ENCODE measurements at places on chromosomes 4 and X.

DNA sequence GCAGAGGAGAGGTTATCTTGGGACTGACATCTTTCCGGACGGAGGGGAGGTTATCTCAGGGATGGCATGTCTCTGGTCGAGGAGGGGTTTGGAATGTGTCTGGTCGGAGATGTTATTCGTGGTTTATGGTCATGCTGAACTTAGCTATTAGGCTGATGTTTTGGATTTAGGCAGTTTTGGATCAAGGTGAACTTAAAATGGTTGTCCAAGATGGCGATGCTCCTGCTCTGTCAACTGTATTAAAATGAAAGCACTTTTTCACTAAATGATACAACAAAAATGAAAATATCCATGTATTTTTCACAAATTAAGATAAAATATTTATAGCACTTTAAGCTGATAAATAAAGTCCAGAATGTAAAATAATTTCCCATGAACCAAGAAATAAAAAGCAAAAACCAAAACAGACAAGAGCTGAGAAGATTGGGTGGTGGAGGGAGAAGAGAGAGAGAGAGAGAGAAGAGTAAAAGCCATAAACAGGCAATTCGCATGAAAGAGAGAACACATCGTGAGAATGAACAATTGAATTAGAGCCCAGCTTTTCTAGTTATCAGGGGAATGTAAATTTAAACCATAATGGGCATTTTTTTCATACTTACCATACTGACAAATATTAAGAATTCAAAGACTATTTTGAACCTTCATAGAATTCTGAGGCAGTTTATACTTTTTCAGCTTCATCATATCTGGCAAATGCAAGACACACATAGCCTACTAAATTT, 2236.0 kb upstream of the AGA start:
- no peak for DNase-seq

DNA sequence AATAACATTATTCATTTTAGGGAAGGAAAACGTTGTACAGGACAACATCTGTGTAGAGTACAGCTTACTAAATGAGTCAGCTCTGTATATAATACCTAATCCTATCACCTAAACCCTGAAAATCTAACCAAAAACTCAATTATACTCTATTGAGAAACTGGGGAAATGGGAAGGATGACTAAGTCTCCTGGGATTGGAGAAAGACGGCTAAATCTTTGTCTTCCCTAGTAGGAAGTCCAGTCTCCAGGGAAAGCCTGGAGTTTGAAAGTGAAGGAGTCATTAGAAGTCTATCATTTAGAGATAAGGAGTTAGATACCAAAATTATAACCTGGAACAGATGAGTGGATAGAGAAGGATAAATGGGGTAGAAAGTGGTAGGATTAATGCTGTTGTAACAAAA, 286.5 kb downstream of the STK32B start:
- DNase-seq = no peak

DNA sequence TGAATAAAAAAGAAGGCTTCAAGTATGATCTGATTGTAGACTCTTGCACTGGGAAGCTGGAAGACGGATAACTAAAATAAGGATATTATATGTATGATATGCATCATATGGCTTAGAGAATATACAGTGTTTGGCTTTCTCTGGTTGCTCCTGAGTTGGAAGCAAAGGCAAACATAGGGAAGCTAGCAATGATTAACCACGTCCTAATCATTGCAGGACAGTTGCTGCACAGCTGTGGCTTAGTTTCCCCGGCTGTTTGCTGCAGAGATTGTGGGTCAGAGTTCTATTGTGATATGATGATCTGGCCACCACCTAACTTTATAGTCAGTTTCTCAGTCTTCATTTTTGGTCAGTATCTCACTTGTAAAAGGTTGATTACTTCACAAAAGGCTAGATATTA, 36.3 kb upstream of the PARM1 start:
- no peak for DNase-seq

- DNase-seq = no peak
These were observed 33.5 kb downstream of the TAF7L start for GRCh38 chrX:101257448-101258258.

DNA sequence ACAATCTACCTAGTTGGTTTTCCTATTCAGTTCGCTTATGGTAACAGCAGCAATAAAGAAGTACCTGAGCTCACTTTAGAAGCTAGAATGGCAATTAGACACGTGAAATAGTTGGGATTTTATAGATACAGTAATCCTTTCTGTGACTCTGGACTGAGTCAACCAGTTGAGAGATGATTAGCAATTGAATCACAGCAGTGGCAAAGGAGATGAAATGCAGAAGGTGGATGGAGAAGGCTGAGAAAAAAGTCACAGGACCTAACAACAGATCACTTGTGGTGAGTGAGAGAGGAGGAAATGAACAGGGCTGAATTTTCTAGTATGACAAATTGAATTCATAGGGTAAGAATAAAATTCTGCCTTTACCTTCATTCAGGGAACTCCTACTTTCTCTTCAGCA, 197.1 kb upstream of the MAGEB18 start:
- no peak for DNase-seq

- DNase-seq = no peak
These were observed 63.0 kb downstream of the MBNL3 start for GRCh38 chrX:132425744-132426318.

GRCh38 chr4:55312489-55313101, 33.4 kb upstream of the SRD5A3 start:
- no peak for DNase-seq

DNA sequence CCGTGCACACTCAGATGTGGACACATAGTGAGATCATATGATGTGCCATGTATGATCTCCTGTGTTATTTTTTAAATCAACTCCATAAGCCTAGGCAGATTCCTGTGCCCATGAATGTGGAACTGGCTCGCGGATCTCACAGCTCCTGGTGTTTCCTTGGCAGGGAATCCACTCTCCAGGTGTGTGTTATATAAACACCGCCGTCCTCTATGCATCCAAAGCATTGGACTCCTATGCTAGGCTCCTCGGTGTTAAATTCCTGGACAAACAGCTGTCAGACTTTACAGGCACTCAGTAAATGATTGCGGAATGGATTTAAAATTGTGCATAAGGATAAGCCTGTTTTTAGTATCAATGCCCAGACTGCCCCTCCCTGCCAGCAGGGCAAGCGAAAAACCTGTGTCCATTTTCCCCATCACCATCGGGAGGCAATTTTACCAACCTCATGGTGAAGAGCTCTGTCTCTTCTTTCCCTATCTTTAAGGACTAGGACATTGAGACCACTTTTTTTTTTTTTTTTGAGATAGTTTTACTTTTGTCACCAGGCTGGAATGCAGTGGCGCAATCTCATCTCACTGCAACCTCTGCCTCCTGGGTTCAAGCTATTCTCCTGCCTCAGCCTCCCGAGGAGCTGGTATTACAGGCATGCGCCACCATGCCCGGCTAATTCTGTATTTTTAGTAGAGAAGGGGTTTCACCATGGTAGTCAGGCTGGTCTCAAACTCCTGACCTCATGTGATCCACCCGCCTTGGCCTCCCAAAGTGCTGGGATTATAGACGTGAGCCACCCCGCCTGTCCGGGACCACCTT, 23.6 kb upstream of the GPR78 start:
- no peak for DNase-seq

GRCh38 chr4:80071604-80072227, 1.3 kb downstream of the ANTXR2 start:
- no peak for DNase-seq

DNA sequence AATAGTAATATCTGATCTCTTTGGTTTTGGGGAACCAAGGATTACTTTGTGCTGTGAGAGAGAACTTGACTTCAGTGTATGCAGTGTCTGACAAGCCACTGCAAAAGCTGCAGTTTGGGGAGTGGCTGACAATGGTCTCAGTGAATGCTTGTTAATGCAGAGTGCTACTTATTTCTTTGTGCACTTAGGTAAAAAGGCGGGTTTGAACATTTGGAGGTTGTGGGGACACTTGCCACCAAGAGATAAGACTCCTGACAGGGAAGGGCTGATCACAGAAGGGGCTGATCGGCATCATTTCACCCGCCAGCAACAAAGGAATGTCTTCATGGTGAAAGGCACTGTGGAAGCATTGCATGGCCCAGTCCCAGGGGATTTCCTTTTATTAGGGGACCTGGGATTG, 28.6 kb upstream of the USP46 start:
- DNase-seq = no peak

DNA sequence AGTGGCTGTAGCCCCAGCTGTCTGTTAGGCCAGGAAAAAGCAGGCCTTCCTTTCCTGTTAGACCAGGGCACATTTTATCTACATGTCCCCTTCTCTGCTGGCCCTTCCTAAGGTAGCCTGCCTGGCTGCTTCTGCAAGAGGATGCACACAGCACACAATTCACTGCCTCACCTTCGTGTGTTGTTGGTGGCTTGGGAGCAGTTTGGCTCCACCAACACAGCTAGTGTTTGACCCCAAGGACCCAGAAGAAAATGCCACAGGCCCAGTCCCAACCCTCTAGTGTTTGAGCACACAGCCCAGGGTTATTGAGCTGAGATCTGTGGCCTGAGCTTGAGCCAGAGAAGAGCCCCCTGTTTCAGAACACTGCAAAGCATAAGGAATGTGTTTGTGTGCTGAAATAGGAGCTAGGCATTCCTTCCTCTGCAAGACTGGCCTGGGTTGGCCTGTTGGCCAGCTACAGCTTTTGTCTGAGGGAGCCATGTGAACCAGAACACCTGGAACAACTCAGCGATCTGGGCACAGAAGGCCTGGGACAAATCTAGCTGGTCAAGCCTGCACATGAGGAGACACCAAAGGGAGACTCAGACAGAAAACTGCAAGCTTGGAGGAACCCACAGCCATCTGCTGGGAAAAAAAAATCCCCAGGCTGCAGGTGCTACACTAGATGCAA, 26.4 kb downstream of the MAGEE1 start:
- no peak for DNase-seq

- no peak for DNase-seq
These were observed 269.2 kb upstream of the MAOA start for GRCh38 chrX:43386875-43387274.

DNA sequence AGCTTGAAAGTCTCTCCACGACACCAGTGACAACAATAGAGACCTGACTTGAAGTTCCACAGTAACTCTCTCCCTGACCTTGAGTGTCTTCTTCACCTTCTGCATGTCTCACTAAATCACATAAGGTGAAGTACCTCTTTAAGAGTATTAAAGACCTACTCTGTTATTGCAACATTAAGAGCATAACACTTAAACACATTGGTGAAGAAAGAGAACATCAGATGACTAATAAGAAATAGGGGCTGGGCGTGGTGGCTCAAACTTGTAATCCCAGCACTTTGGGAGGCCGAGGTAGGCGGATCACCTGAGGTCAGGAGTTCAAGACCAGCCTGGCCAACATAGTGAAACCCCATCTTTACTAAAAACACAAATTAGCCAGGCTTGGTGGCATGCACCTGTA, 33.9 kb upstream of the MAPK10 start:
- DNase-seq = no peak

DNA sequence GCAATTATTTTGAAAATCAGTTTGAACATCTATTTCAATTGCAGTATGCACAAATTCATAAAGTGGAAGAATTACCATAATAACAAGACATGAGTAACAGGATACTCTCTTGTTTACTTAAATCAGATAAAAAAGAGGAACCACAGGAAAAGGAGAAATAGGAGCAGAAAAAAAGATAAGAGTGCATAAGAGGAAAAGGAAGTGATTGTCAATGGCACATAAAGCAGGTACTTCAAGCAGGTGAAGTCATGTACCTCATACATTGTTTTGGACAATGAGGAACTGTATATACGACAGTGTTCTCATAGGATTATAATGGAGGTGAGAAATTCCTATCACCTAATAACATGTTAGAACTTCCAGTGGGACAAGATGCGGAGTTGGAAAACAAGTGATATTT, 334.5 kb upstream of the PCDH7 start:
- no peak for DNase-seq

DNA sequence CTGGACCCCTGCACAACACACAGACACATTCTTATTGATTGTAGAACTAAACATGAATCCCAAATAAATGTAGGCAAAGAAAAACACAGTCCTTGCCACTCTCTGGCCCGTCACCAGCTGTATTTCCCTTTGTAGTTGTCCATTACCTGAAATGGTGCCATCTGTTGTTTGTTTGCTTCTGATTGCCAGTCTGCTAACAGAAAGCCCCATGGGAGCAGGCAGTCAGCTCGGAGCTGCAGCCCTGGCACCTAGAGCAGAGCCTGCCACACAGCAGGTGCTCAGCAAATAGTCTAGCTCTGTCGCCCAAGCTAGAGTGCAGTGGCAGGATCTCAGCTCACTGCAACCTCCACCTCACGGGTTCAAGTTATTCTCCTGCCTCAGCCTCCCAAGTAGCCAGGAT, 28.9 kb downstream of the CPLX1 start:
- DNase-seq = no peak

- no peak for DNase-seq
These were observed 555 bp downstream of the CFI start for GRCh38 chr4:109801099-109801789.

GRCh38 chrX:54786967-54787366, 11.1 kb downstream of the ITIH6 start:
- no peak for DNase-seq

- DNase-seq = no peak
These were observed 127.1 kb downstream of the FBXO8 start for GRCh38 chr4:174156239-174156826.

DNA sequence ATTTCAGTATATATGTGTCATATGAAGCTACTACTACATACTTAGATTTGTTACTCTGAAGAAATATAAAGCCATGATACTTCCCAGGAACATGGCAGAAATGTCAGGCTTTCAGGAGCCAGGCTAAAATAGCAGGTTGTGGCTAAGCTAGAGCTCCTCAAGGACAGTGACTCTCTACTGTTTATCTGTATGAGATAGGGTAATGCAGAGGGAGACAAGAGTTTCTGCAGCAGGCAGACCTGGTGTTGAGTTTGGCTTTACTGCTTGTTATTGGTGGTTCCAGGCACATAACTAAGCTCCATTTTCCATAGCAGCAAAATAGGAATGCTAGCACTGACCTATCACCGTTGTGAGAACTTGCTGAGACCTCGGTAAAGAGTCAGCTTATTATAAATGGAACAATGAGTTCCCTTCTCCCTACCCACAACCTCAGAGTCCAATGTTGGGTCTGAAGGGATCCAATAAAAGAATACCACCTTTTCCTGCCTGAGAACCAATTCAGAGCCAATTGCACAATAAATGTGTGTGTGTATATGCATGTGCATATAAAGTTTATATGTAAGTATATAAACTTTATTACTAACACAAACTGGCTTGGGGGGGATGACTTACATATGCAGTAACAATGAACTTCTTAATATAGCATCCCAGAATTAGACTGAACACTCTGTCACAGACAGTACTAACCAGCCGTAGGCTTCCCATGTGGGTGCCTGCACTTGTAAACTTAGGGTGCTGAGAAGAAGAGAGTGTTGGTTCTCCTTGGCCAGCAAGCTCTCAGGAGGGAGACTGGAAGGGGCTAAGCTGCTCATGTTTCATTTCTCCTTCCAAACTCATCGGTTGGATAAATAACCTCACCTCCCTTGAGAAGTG, 51.9 kb upstream of the PAQR3 start:
- DNase-seq = no peak

- no peak for DNase-seq
These were observed 13.4 kb downstream of the EDA2R start for GRCh38 chrX:66625525-66625924.

GRCh38 chr4:15811703-15812337, 33.7 kb downstream of the CD38 start:
- DNase-seq = no peak

All from right hindlimb (tissue), 1 donor.